ENCODE measurements at places on chromosomes 5 and 9. TPM values are rescaled to one million over a fixed set of nuclear protein-coding genes. Genes with fewer than 3 reads are reported as not detected.

XRCC4 gene
- total RNA-seq, result 20.5 TPM

OR1J2 gene
- 0.30 TPM for total RNA-seq

GABRA1 gene
- not detected for total RNA-seq

PLAC8L1 gene
- total RNA-seq, result not detected

CSF1R gene
- total RNA-seq, result not detected

LMX1B gene
- total RNA-seq, result not detected

NIPAL4 gene
- total RNA-seq, result not detected
